ENCODE measurements at places on chromosomes 6 and 20.

- DNase-seq = no peak
These were observed 28.4 kb downstream of the SRPK1 start for GRCh38 chr6:35892482-35892881.

GRCh38 chr6:1349655-1350054 lies 37.8 kb downstream of the FOXQ1 start:
- no peak for DNase-seq

- DNase-seq = peak; percentile 12
These were observed 1.8 kb upstream of the PRDM1 start for GRCh38 chr6:106084106-106084988.

DNA sequence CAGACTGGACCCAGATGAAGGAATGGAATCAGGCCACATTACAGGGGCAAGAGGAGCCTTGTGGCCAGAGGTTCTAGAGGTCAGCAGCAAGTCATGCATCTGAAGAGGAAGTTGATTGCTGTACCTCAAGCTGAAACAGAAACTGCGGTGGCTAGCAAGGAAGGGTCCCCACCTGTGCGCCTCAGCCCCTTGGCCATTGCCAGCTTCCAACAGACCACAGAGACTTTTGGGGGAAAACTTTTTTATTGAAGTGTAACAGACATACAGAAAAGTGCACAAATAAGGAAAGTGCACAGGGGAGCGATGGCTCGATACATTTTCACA lies 26.8 kb upstream of the SLC9A8 start:
- DNase-seq = no peak

GRCh38 chr6:151084275-151084674 lies 155.5 kb upstream of the AKAP12 start:
- DNase-seq = no peak
